ENCODE measurements at places on chromosomes 16 and 17.
A peak's percentile ranks its signal among the peaks of the same experiment; 100 is the strongest.

GRCh38 chr16:86581458-86581857, 3.1 kb downstream of the FOXL1 start:
- DNase-seq, result no peak

- DNase-seq, result no peak
Measured at GRCh38 chr17:75810216-75810615, 25.6 kb downstream of the UNK start.

DNA sequence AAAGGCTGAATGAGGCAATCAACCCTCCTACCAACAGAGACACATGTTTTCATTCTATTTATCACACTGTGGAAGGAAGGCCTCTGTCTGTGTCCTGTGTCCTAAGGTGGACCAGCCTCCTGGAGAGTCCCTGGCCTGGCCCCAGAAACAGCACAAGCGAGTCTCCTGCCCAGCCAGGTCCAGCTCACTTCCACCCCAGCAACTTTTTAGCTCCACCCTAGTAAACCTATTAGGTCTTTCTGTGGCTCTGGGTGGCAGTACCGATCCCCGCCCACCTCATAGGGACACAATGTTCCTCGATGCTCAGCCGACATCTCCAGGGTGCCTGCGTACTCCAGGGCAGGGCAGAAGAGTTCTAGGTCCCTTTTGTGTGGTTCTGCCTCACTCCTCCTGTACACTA, 10.7 kb downstream of the DRC3 start:
- DNase-seq, result no peak

DNA sequence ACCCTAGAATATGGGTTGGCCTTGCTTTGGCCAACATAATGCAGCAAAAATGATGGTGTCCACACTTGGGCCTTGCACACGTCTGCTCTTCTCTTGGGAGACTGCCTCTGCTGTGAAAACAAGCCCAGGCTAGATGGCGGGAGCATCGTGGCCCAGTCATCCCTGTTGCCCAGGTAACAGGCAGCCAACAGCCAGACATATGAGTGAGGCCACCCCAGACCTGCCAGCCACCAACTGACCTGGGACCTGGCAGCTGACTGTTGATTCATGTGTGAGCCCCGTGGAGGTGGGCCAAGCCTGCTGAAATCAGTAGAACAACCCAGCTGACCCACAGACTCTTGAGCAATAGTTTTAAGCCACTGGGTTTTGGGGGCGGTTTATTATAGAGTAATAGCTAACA, 39.4 kb upstream of the CDH3 start:
- peak; percentile 75 for DNase-seq

- DNase-seq, result peak; percentile 31
Measured at GRCh38 chr16:21033704-21034103, 116.9 kb downstream of the DNAH3 start.

DNA sequence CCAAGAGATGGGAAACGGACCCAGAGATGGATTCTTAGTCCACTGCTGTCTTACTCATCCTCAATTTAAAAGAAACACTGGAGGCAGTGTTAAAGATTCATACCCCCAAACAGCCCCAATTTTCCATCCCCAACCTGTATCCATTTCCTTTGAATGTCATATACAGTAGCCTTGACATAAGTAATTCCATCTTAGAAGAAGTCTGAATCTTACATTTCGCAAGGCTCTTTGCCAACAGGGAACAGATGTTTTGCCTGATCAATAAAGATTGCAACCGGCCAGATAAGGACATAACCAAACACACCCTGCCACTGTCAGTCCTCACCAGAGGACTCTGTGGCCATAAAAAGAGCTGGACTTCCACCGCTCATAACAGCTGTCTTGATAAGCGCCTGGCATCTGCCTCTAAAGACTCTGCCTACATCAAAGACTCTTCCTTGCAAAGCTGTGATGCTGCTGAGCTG, 59.0 kb upstream of the MED9 start:
- DNase-seq, result no peak

DNA sequence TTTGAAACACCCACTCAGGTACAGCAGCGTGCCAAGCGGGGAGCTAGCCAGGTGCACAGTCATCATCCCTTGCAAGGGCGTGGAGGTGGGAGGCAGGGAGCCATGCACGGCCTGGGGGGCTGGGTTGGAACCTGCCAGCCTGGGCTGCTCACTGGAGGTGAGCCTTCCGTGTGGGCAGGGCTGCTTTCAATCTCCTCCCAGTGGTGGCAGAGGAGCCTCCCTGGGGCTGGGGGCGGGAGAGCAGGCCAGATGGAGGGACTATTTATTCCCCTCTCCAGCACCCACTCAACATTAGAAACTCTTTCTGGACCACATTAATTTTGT, 90.3 kb downstream of the KATNIP start:
- DNase-seq, result peak; percentile 66

GRCh38 chr16:26493751-26494150, 573.0 kb upstream of the C16orf82 start:
- DNase-seq, result no peak

DNA sequence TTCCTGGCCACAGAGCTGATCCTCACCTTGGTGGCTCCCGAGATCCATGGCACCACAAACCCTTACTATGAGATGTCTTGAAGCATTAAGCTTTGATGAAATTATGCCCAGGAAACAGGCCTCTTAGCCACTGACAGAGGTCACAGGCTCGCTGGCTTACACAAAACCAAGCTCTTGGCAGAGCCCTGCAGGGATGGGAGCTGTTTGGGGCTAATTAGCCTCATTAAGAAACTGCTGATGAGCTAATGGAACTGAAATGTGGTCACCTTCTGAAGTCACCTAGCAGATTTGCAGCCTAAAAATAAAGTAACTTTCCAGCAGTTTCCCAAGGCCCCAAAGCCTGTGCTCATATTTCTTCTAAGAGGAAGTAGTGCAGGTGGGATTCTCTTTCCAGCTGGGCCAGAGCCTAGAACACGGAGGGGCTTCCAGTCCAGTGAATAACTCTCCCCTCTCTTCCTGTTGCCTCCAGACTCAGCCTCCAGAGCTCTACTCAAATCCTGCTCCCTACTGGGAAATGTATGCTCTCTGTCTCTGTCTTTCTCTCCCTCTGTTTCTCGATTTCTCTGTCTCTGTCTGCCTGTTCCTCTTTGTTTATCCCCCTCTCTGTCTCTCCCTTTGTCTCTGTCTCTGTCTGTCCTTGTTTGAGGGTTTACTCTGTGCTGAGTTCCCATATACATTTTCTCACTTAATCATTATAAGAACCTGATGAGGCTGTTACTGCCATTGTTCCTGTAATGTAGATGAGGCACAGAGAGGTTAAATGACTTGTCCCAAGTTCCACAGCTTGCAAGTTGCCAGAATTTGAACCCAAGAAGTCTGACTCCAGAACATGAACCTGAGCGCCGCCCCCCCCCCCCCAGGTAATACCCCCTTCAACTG, 338.9 kb downstream of the CA10 start:
- peak; percentile 66 for DNase-seq
